Activated naive CD8-positive, alpha-beta T cell treated with anti-CD3 and anti-CD28 coated beads, Interleukin-2, amount 10 ng/mL, durations not matched to agents 7 days and 5 days (primary cell): ENCODE measurements at places on chromosomes 7 and 10. TPM values are rescaled to one million over a fixed set of nuclear protein-coding genes. Genes with fewer than 3 reads are reported as not detected.

Gene CACNB2
- total RNA-seq: not detected

Gene RBM20
- 0.17 TPM for total RNA-seq

Gene DDIT4
- total RNA-seq: 150 TPM

Gene TLL2
- not detected for total RNA-seq

Gene SUMF2
- total RNA-seq: 156 TPM

Gene FBXL13
- 1.4 TPM for total RNA-seq

Gene EEPD1
- 2.0 TPM for total RNA-seq

Gene STK17A
- 106 TPM for total RNA-seq

Gene TMEM270
- not detected for total RNA-seq
